ENCODE measurements at places on chromosomes 16 and 17.

DNA sequence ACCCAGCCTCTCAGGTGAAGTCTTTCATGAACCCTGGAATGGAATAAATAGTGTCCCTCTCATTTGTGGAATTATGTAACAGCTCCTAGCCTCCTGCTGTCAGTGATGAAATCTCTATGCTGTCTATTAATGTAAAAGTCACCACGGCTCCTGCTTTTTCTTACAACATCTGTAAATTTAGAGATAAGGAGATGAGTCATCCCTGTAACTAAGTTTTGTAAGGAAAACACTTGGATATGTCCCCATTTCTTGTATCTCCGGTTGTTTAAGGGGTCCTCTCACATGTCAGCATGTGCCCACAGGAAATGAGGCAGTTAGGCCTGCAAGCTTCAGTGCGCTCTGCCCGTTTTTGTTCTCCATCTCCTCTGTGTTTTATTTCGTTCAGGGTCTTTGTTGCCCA lies 2.8 kb upstream of the NAT9 start:
- DNase-seq: no peak

- DNase-seq: no peak
Measured at GRCh38 chr17:20066253-20066652, 57.1 kb downstream of the SPECC1 start.

GRCh38 chr17:40813804-40814203 lies 8.6 kb downstream of the KRT10 start:
- DNase-seq: no peak

DNA sequence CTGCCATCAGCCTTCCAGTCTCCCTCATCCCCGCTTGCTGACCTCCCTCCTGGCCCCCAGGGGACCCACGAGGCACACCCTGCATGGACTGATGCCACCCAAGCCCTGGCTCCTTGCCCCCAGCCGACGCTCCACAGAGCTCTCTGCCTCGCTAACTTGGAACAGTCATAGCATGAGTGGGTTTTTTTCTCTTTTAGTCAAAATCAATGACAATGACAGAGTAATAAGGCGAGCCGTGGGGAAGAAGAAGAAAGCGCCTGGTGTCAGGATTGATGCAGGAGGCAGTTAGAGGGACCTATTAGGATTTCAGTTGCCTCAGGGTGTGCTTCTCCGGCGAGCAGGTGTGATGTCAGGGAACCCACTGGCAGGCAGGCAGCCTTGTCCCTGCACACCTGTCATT lies 176.3 kb upstream of the TNRC6C start:
- DNase-seq: no peak

GRCh38 chr17:14037453-14037852 lies 31.9 kb upstream of the COX10 start:
- DNase-seq: no peak

GRCh38 chr17:60421273-60422161 lies 772 bp upstream of the CHCT1 start:
- no peak for DNase-seq

DNA sequence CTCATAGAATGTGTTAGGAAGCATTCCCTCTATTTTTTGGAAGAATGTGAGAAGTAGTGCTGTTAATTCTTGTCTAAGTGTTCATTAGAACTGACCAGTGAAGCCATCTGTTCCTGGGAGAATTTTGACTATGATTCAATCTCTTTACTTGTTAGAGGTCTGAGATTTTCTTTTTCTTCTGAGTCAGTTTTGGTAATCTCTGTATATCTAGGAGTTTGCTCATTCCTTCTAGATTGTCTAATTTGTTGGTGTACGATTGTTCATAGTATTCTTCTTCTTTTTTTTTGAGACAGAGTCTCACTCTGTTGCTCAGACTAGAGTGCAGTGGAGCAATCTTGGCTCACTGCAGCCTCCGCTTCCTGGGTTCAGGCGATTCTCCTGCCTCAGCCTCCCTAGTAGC lies 20.4 kb downstream of the NFATC3 start:
- DNase-seq: no peak

GRCh38 chr17:33028778-33029177 lies 37.1 kb downstream of the SPACA3 start:
- DNase-seq: no peak

DNA sequence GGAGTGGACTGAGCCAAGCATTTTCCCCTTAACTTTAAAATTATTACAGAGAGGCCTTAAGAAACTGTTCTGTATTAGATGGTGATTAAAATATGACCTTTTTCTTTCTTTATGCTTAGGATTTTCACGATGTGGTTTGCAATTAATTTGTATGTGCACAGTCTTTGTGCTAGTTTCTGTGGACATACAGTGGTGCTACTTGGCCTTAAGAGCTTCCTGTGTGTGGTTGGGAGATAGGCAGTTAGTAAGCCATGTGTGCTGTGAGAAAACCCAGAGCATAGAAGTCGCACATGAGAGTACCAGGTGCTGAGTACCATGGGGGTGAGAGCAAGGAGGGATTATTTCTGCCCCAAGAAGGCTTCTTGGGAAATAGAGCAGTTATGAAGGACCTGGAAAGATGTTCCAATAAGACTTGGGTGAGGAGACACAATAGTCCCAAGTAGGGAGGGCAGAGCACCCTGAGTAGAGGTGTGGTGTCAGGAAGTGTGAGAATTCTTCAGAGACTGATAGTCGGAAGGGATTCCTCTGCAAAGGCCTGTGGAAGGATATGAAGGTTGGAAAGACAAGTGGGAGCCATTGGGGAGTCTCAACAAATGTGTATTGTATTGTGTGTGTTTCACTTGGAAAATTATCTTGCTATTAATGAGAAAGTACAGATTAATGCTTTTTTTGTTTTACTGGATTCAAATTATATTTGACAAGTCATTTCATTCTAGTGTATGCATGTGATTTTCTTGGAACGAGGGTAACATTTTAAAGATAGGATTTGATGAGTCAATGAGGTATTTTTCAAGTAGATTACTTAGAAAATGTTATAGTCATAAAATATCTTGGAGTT lies 239.9 kb downstream of the PRKCA start:
- no peak for DNase-seq

DNA sequence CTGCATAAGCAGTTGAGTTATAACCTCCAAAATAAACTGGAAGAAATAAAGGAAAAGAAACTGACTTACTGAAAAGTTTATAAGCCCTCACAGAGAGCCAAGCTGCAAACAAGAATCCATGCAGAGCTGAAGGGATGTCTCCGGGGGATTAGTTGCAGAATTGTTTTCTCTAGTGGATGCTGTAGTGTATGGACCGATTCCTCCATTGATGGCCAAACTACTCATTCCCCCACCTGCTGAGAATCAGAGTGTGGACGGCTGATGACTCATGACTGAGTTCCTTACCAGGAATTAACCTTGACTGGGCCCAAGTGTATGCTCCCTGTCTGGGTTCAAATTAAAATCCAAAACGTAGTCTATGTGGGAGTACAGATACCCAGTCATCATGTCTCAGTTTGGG lies 93.9 kb upstream of the CDH8 start:
- no peak for DNase-seq

- DNase-seq: no peak
Measured at GRCh38 chr16:59878999-59879398, 1144.9 kb upstream of the GOT2 start.

Data from coronary artery (tissue), 2 donors.